ENCODE measurements at places on chromosomes 12 and 14. TPM values are rescaled to one million over a fixed set of nuclear protein-coding genes. Genes with fewer than 3 reads are reported as not detected.

COL2A1 gene
- under 0.01 TPM for total RNA-seq

PZP gene
- total RNA-seq: not detected

DNA sequence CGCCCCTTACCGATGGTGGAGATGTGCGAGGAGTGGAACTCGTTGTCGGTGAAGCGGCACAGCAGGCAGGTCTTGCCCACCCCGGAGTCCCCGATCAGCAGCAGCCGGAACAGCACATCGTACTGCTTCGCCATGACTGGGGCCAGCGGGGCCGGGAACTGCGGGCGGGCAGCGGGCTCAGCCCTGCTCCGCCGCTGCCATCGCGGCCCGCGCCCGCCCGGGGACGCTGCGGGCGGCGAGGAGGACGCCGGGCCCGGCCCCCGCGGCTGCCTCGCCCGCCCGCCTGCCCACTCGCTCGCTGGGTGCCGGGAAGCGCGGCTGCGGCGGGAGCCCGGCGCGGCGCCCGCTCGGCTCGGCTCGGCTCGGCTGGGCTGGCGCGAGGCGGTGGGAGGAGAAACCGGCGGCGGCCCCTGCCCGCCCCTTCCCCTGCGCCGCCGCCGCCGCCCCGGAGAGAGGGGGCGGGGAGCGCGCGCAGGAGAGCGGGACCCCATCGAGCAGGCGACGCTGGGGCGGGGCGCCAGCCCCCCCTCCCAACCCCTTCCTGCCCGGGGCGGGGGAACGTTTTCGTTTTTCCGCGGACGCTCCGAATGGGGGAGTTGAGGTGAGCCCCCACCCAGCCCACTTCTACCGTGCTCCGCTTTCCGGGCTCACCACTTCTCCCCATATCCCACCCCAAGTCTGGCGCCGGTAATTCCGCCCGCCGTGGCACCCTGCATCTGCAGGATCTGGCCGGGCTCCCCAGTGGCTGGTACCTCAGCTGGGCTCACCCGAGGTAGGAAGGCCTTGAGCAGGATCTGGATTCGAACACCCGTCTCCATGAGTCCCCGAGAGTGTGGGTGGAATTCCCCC lies at the start of gene RAB15:
TSS of gene RAB15 (minus strand) at position 394 of the 849 bp plus-strand sequence. CDS start at position 134, 260 bp downstream.
- DNase-seq: no peak

DNA sequence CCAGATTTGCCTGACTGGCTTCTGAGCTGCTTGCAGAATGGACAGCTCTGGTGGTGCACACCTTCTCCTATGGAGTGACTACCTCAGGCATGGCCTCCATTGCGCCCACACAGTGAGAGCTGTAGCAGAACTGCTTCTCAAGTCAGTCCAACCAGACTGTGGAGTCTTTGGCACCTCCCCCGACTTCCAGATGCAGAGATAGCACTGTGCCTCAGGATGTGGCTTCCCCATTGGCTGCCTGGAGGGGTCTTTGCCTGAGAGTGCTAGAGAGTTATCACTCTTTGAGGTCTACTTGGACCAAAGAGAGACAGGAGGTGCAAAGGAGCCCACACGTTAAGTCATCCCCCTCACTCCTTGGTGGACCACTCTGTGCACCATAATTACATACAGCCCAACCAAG lies 44.8 kb upstream of the FRS2 start:
- DNase-seq: no peak

DNA sequence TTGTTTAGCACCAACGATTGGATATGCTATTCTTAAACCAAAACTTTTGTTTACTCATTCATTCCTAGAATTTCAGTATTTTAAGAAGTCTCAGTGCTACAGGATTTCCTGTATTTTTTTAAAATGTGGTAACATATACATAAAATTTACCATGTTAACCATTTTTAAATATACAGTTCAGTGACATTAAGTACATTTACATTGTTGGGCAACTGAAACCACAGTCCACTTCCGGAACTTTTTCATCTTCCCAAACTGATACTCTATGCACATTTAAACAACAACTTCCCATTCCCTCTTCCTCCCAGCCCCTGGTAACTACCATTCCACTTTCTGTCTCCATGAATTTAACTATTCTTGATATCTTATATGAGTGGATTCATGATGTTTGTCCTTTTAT lies 30.3 kb downstream of the PDE3A start:
- DNase-seq: no peak

RAB15 gene
- total RNA-seq: not detected

- no peak for DNase-seq
Observed at GRCh38 chr12:66340131-66340530, 37.8 kb downstream of the HELB start.

- no peak for DNase-seq
Observed at GRCh38 chr12:132617822-132618682, 524 bp upstream of the P2RX2 start.

GRCh38 chr14:100534528-100535286 lies 52.5 kb downstream of the BEGAIN start:
- DNase-seq: no peak

FGF23 gene
- not detected for total RNA-seq

- peak; percentile 65 for DNase-seq
Observed at GRCh38 chr12:89244536-89244935, 107.8 kb downstream of the DUSP6 start.

- no peak for DNase-seq
Observed at GRCh38 chr12:91138337-91138920, 27.1 kb upstream of the LUM start.

DNA sequence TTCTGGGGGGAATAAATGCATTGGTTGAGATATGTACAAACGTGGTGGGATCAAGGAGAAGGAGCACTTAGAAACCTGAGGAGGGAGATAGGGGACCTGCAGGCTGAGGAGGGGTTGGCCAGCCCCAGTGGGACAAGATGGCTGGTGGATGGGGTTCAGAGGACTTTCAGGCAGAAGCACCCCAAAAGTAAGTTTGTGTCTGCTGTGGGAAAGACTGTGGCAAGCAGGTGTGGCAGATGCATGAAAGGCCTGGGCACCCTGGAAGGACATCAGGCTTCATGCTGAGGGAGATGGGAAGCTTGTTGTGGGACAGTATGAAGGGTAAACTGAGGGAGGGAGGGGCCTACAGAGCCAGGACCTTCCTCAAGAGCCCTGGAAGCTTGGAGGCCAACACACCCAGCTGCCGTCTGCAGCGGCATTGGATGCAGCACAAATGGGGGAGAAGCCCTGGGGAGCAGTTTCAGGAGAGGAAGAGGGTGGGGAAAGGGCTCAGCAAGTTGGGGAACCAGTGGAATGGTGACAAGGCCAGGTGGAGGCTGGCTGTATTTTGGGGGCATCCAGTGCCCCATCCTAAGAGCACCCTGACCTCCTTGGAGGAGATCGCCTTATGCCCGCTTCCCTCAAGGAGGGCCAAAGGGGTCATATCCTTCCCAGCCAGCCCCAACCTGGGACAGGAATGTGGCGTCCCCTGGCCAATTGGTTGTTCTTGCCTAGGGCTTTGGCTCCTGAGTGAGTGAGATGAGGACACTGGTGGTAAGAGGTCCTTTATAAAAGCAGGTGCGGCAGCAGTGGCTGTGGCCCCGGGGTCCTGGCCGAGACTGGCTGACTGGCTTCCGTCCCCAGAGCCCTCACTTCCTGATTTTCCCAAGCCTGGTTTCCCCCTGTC lies 20.7 kb downstream of the NFKBIA start:
- DNase-seq: no peak

DNA sequence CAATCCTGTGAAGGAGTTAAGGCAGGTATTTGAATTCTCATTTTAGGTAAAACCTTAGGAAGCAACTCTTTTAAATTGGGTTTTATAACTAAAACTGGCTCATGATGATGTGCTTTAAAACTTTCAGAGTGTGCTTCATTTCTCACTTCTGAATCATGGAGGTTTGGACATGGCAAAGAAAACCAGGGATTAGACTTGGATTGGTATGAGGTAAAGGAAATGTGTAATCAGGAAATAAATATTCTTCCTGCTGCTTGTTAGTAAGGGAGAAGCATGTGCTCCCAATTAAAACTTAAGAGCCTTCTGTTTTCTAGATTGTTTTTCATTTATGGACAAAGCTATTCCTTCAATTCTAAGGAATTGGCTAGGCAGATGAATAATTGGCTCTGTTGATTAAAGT lies 57.4 kb downstream of the FBXO33 start:
- peak; percentile 67 for DNase-seq

ISCU gene
- total RNA-seq: 141 TPM

- no peak for DNase-seq
Observed at GRCh38 chr12:101671833-101672232, 25.6 kb upstream of the CHPT1 start.

DNA sequence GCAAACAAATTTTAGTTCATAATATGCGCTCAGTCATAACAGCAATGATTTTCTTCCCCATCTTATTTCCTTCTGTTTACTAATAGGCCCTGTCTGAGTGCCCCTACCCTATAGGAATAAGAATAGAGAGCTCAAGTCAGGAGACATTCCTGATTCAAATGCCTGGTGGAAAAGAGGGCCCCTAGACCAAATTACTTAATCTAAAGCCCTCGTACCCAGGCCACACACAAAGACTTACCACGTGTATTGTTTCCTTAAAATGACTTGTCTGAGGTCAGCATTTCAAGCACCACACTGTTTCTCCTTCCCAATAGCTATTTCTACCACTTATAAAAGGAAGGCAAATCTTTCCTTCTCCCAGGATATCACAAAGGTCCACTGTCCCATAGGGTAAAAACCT lies 314.9 kb upstream of the TMTC1 start:
- no peak for DNase-seq

GRCh38 chr12:32211900-32212156 lies 105.2 kb downstream of the BICD1 start:
- no peak for DNase-seq

DNA sequence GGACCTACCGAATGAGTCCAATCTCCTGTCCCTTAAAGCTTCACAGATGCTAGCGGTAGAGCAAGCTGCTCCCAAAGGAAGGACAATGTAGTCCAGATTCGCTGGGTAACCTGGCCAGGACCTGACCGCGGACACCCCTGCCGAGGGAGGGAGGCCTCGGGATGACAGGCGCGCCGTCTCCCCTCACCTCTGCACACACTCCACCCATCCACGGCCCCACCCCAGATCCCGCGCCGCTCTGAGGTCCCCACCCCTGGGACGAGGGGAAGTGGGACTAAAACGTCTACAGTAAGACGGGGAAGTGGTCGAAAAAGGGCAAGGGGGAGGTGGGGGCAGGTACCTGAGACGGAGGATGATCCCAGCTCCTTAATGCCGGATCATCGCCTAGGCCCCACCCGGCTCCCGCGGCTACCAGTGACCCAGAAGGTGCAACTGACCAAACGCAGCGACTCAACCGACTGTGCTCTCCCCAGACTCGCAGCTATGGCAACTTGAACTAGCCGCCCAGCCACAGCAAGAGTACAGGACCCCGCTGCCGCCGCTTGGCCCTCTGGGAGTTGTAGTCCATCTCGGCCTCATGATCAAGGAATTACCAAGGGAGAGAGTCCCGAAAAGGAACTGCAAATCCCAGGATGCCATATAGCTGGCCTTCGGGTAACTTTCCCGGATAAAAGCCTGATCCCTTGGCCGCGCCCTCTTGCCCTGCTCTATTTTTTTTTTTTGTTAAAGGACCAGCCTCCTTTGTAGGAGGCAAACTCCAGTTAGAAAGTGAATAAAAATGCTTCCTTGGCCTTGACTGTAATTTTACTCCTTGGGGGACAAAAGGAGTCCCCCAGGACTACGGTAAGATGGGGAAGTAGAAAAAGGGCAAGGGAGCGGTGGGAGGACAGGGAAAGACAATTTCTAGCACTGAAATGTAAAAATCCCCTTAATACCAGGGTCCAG lies at the start of gene CEP128:
TSS of gene CEP128 (minus strand) at position 498 of the 945 bp plus-strand sequence.
- DNase-seq: peak; percentile 96

GRCh38 chr12:51424662-51425539 lies at the start of gene SLC4A8:
Gene SLC4A8, plus strand, starts transcription at chr12:51424831. Its CDS starts 157 bp downstream, at chr12:51424988.
- peak; percentile 30 for DNase-seq

DNA sequence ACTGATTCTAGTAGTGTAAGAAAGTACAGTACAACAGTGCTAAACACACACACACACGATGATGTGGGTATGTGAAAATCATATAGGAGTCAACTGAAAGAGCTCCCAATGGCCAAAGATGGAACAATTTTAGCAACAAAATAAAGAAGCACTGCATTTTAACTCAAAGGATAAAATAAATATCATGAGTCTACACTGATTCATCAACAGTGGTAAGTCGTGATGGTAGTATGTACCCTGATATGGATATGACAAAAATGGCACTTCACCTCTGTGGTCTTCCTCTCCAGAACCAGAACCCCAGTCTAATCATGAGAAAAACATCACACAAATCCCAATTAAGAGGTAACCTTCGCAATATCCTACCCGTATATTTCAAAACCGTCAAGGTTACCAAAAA lies 41.4 kb upstream of the TBPL2 start:
- no peak for DNase-seq

- DNase-seq: no peak
Observed at GRCh38 chr14:48963231-48963790, 622.9 kb downstream of the RPS29 start.

DNA sequence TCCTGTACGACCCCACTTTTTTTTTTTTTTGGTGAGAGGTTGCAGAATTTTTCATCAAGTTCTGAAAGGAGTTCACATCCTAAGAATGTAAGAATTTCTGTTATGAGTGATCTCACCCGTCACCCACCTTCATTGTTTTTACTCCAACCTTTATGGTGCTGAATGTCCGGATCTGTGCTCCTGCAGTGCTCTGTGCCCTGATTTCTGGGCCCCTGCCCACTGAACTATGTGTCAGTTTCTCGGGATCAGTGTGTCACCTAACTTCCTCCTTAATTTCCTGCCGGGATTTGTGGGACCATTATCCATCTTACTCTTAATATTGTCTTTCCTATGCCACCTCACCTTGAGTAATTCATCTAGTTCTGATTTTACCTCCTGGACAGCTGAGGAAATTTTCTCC lies 11.6 kb downstream of the RASSF8 start:
- no peak for DNase-seq

DNA sequence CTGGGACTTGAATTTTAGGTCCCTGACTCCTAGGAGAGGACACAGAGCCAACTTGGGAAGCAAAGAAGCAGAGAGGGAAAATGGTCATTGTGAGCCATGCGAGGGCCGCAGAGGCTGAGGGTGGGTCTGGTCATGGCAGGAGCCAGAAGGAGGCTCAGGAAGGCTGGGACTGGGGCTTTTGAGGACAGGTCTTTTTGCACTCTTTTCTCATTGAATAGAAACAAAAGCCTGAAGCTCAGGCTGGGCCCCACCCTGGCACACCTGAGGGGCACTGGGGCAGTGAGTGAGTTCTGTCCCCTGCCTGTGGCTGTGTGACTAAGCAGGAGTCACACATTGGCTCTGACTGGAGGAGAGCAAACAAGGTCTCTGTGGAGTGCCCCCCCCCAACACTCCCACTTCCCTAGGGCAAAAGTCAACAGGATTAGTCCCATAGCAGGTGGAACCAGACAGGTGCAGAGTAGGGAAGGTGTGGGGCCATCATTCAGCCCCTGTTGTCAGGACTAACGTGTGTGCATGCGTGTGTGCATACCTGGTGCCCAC lies 2.8 kb downstream of the KRT7 start:
- DNase-seq: peak; percentile 61

DNA sequence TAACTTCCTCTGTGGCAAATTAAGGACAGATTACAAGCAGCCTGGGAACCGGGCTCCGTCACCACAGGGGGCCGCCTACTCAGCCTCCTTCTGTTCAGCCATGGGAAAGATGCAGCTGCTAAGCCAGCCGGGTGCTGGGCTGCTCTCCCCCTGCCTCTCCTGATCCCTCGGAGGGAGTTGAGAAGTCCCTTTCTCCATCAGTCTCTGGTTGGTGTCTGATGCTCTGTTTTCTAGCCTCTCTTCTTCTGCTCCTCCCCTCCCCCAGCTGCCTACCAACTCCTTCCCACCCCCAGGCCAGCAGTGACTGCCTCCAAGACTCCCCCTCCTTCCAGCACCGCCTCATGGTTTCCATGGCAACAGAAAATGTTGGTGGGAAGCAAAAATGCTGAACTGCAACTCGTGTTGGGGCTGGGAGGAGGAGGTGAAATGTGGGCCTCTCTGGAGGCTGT lies 486.7 kb downstream of the APAF1 start:
- DNase-seq: no peak

RALGAPA1 gene
- 44.5 TPM for total RNA-seq

METTL25 gene
- total RNA-seq: 4.2 TPM

AQP6 gene
- total RNA-seq: not detected

DPPA3 gene
- not detected for total RNA-seq
